NCI-H82 (cell line): ENCODE measurements at places on chromosomes 13 and 19.

DNA sequence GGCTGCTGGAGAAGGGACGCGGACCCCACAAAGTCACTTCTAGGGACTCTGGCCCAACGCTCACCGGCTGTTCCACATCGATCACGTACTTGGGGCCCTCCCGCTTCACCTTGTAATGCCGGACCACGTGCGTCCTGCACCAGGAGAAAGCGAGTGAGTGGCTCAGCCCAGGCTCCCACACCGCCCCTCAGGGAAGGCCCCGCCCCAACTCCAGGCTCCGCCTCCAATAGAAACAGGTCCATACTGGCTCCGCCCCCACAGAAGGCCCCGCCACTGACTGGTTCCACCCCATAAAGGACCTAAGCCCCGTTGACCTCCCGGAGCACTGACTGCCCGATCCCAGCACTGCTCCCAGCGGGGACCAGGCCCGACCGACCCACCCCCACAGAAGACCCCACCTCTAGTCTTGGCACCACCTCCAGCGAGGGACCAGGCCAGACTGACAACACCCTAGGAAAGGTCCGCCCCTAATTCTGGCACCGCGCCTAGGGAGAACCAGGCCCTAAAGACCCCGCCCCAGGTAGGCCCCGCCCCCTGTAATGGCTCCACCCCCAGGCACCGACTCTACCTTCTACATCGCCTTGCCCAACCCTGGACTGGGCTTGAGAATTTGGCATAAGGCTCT, 11.3 kb downstream of the STAP2 start:
- peak; percentile 93 for DNase-seq

DNA sequence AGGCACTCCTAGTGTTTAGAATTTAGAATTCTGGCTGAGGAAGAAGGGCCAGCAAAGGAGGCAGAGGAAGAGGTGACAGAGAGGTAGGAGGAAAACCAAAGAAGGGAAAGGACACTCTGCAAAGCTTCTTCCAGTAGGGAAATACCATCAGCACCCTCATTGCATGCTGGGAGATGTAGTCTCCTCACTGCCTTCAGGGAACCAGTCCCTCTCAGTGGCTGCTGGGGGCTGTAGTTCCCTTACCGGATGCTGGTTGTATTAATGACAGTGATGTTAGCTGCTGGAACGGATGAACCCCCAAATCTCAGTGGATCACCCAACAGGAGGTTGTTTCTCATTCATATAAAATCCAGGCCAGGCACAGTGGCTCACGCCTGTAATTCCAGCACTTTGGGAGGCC, 10.1 kb downstream of the GRIN2D start:
- peak; percentile 92 for DNase-seq

DNA sequence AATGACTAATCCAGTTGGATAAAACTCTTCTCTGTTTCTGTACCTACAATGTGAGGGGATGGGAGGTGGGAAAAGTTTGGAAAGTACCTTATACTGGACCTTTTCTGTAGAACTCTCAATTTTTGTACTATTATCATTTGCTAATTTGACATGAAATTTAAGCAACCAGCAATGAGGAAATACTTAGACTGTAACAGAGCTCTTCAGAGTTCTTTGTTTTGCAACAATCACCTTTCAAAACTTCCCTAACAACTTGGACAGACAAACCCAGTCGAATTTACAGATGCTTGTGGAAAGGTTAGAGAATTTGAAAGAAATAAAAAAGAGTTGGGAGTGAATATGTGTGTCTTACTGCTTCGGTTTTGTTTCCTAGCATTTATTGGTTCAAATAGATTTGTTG, 16.8 kb downstream of the KBTBD7 start:
- no peak for DNase-seq

GRCh38 chr13:80082396-80083080, 258.4 kb downstream of the SPRY2 start:
- DNase-seq = no peak

DNA sequence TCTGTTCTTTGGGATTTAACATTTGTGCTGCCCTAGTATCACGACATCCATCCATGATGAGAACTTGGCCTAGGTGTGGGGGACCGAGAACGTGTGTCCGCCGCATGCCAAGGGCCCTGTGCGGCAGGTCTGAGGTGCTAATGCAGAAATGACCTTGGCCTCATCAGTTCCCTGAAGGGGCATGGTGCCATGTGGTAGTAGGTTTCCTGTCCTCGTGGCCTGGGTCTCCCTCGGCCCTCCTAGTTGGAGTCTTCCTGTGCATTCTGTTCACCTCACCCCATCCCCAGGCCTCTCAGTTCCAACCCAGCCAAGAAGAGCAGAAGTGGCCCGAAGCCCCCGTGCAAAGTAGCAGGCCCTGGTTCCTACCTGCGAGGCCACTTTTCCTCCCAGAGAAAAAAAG, 59.8 kb downstream of the GGACT start:
- no peak for DNase-seq

- no peak for DNase-seq
Observed at GRCh38 chr13:21511849-21512248, 52.7 kb upstream of the ZDHHC20 start.

- no peak for DNase-seq
Observed at GRCh38 chr19:23260956-23261355, 10.8 kb upstream of the ZNF724 start.

- DNase-seq = no peak
Observed at GRCh38 chr19:17216058-17216670, 1.0 kb downstream of the USE1 start.
